ENCODE measurements at places on chromosomes 5 and 9.

DNA sequence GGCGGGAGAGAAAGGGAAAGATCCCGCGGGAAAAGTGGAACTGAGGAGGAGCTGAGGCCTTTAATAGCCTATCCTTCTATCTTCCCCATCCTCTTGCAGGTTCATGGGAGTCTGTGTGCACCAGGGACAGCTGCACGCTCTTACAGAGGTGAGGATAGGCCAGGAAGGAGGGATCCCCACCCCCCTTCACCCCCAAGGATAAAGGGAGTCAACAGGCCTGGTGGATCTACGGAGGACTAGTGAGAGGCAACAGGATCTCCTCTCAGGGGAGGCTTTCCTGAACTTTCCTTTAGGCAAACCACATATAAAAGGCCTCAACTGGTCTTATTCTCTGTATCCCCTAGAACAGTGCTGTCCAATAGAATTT is 1.1 kb downstream of the TESK1 start:
- no peak for DNase-seq

DNA sequence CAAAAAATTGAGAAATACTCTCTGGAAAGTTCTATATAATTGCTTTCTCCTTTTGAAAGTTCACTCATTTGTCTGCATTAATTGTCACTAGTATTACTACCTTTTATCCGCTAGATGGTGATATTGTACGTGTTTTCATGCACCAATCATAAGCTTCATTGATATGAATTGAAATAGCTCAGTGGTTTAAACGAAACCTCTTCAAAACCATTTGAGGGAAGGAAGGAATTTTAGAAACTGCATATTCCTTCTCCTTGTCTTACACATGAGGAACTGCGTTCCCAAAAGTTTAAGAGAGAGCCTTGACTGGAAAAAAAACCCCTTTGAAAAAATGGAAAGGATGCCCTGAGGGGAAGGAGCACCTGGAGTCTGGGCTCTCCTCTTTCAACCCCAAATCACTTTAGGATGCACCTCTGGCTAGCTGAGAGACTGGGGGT is 98.6 kb downstream of the YTHDC2 start:
- no peak for DNase-seq

GRCh38 chr5:103364074-103364473 is 105.5 kb downstream of the MACIR start:
- no peak for DNase-seq

- DNase-seq: no peak
These were observed 413.8 kb upstream of the CCNH start for GRCh38 chr5:87826507-87826906.

- DNase-seq: no peak
These were observed 58.8 kb upstream of the TMEM171 start for GRCh38 chr5:73061593-73061992.

GRCh38 chr5:159215886-159216285 is 6.5 kb upstream of the RNF145 start:
- no peak for DNase-seq

DNA sequence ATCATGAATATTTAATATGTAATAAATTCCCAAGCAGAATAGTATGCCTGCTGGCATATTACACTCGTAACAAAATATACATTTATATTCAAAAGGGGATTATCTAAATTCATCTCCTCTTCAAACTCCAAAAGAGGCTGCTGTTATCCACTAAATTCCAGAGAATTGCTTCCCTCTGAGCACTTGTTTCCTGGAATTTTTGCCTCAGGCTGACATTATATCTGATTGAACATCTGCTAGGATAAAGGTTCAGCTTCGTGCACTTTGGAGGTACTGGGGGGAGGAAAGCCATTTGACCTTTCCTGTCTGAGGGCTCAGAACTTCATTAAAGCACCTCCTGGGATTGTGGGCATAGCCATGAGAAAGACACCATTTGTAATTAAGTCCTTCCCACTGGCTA is 4.3 kb upstream of the HAPLN1 start:
- DNase-seq: no peak

DNA sequence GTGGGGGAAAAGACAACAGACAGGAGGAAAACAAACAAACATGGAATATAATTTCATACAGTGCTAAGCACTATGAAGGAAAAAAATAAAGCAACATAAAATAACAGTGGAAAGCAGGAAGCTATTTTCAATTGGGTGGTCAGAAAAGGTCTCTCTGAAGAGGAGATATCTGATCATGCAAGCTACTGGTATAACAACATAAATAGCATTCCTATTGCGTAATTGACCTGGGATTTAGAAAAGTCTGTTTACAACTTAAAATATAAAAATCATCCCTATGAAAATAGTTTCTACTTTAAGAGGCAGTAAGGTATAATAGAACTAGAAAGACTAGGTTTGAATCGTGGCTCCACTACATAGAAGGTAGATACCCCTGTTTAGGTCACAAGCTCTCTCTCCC is 61.4 kb downstream of the FBXW11 start:
- no peak for DNase-seq

- no peak for DNase-seq
These were observed 1.2 kb downstream of the PANK3 start for GRCh38 chr5:168578006-168578405.

DNA sequence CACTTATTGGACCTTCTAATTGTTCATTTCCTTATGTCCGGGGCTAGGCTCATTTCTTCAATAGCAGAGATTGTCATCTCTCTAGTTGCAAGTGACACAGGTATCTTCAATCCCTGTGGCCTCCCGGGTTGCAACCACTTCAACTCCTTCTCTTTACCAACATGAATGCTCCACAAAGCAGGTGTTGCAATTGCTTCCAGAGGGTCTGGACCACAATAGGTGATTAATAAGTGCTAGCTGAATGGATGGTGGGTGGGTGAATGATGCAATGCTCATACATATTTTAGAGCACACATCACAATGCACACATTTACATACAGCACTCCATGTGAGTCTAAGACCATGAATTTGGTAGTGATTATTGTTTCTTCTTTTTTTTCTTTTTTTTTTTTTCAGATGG is 2.6 kb downstream of the CEMIP2 start:
- DNase-seq: no peak

DNA sequence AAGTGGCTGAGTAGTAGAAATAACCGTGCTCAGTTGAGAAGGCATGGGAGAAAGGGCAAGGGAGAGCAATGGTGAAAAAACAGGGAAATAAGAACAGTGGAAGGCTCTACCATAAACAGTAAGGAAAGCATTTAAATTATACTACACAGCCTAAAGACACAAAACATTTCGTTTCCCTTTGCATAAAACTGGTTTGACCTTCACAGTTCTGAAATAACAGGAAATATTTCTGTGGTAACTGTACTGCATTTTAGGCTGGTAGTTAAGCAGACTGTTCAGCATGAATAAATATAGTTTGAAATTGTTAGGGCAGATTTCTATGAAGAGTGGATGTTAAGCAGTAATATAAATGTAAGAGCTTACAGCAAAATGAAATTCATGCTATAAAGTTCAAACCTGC is 147.5 kb downstream of the CSNK1G3 start:
- no peak for DNase-seq

DNA sequence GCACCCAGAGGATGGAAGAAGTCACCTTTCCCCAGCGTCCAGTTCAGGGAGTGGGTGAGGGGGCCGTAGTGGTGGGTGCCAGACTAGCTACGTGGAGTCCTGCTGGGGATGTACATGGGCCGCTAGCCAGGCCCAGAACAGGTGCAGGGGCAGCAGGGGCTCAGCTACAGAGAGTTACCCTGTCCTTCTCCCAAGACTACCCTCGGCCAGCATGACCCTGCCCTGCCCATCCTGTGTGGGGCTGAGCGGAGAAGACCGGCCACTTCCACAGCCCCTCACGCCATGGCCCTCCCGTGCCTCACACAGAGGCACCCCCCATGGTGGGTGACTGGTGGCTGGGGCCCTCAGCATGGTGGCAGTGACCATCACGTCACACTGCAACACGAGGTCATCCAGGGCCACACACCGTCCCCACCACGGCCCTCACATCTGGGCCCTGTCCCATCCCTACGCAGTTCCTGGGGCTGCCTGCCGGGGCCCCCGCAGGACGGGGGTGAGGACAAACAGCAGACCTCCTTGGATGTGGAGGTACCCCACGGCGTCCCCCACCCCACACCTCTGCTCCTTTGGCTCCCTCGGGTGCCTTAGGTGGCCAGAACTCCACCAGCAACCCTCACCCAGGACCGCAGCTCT is 977 bp upstream of the DPP7 start:
- no peak for DNase-seq

DNA sequence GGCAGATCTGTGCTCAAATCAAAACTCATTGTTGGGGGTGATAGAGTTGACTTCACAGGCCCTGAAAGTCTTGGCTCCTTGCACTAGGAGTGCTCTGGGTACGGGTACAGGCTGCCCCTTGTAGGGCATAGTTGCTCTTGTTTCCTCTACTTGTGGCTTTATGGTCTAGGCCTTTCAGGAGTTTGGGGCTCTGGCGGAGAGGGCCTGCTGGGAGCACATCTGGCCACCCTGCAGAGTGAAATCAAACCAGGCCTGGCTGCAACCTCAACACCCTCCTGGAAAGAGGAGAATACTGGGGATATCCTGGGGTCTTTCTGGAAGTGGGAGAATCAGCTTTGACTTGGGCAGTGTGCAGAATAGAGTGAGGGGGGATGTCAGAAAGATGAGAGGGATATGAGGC is 1.5 kb downstream of the TGFBI start:
- no peak for DNase-seq

- no peak for DNase-seq
These were observed 81.3 kb downstream of the RAPGEF1 start for GRCh38 chr9:131658377-131659129.

- DNase-seq: no peak
These were observed 11.4 kb downstream of the FOXE1 start for GRCh38 chr9:97864396-97864795.

- DNase-seq: no peak
These were observed 298.6 kb upstream of the SLC24A2 start for GRCh38 chr9:20087481-20087880.
